ENCODE measurements at places on chromosomes 2 and 18. TPM values are rescaled to one million over a fixed set of nuclear protein-coding genes. Genes with fewer than 3 reads are reported as not detected.

The ZNG1B gene
- 28.2 TPM for polyA plus RNA-seq

The MC4R gene
- 0.30 TPM for polyA plus RNA-seq

The EIF5B gene
- 26.3 TPM for polyA plus RNA-seq

- no peak for DNase-seq
Observed at GRCh38 chr2:64837116-64837731, 152.0 kb upstream of the SLC1A4 start.

DNA sequence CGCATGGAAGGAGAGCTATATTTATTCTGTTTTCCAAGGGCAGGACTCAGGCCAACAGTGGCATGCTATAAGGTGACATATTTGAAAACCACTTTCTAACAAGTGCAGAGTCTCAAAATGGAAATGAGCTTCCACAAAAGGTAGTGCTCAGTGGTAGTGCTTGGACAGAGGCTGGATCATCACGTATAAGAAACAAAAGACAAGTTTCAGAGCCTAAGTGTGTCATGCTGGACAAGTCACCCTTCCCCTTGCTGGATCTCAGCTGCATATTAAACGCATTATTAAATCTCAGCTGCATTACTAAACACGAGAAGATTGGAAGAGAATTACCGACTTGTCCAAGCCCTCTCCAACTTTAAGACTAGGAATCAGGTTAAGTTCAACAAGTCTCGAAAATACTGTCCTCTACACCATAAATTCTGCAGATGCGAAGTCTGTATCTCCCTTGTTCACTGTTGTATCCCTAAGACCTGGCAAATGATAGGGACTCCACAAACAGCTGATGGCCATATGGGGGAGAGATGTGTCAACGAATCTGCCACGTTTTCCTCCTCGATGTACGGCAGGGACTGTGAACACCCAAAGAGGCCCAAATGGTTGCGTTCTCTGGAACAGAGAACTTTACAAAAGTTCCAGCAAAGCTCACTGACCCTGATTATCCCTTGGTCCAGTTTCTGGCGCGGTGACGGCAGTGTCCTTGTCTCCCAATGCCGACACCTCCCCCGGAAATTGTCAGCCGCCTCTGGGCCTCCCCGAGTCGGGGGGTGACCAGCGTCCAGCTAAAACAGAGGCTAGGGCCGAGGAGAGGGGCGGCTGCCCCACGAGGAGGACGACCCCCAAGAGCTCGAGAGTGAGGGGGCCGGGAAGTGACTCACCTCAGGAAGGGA is 611 bp downstream of the NOL10 start:
- DNase-seq, result no peak
